ENCODE measurements at places on chromosomes 3 and 15.

GRCh38 chr3:11287404-11287803, 15.2 kb downstream of the ATG7 start:
- H3K36me3 ChIP-seq, result no peaks in the 10 kb centered on the region
- DNase-seq, result no peak
- H3K4me1 ChIP-seq, result no peaks in the 10 kb centered on the region
- H3K4me3 ChIP-seq, result no peak overlapping the region
- H3K27ac ChIP-seq, result no peak overlapping the region
- H3K27me3 ChIP-seq, result no peaks in the 10 kb centered on the region

DNA sequence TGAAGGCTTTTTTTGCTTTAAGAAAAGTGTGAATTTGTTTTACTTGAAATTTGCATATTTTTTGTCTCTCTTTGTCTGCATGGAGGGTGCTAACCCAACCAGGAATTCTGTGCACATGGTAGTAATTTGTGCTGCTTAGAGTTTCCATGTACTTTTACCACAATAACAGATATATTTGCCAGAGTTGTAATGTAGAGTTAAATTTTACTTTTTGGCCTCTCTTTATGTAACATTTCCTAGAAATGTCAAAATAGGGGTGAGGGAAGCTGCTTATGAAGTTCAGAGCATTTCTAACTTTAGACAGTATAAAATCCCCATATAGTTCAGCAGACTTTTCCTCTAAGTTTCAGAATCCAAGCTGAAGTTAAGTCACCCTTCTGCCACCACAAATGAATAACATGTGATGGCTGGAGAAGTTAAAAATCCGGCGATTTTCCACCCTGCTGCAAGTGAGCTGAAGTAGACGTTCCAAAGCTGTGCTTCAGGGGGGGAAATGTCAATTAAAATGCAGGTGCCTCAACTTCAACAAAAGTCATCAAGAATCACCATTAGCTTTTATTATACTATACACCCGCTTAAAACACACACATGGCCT, 385.7 kb upstream of the NR2F2 start:
- H3K27ac ChIP-seq, result no peak overlapping the region
- H3K36me3 ChIP-seq, result peaks cover under 1% of the 10 kb centered on the region
- H3K4me3 ChIP-seq, result no peak overlapping the region
- H3K4me1 ChIP-seq, result peaks cover 23% of the 10 kb centered on the region
- no peak for DNase-seq
- H3K27me3 ChIP-seq, result no peaks in the 10 kb centered on the region

DNA sequence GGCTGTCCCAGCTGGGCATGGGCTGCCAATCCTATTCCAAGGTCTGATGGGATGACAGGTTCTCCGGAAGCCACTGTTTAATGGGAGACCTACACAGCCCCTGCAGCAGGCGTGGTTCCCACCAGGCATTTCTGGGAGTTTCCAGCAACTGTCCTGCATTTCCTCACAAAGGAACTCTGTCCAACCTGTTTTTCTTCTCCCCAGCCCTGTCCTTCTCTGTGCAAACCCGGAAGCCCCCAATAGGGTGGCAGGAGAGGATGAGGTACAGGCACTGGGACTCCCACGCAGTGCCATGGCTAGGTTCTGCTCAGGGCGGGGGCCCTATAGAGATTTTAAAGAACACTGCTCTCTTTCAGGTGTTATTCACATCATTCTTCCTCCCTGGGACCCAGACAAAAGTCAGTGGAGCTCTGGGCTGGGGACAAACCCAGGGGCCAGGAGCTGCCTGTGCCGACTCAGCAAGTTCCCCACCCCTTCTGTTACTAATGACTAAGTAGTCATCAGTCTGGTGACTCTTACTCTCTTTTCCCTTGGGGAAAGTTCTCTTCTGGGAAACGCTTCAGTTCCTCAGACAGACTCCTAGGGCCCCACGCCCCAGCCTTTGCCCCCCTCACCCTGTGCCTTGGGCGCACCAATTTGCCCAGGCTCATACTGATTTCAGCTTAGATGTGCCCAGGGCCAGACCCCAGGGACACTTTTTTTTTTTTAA, 97.7 kb downstream of the CD47 start:
- H3K27ac ChIP-seq, result no peak overlapping the region
- H3K4me3 ChIP-seq, result no peak overlapping the region
- no peaks in the 10 kb centered on the region for H3K36me3 ChIP-seq
- no peak for DNase-seq
- no peaks in the 10 kb centered on the region for H3K4me1 ChIP-seq
- no peaks in the 10 kb centered on the region for H3K27me3 ChIP-seq

DNA sequence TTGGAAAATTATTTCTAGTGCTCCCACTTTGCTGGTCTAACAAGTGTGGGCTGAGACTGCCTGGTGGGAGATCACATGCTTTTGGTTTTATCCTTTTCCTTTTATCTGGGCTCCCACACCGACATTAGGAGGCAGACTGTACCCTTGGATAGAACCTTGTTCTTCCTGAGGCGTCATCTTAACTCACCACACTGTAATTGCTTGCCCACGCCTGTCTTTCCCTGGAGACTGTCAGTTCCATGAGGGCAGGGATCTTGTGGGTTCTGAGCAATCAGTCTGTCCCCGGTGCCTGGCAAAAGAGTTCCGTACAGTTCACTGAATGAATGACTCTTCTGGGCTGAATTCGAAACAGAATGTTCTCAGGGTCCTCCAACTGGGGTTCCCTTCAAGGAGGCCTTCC, 124.6 kb upstream of the ABHD17C start:
- DNase-seq, result no peak
- no peaks in the 10 kb centered on the region for H3K36me3 ChIP-seq
- no peak overlapping the region for H3K4me3 ChIP-seq

GRCh38 chr3:65672871-65673815, 365.6 kb downstream of the MAGI1 start:
- no peak overlapping the region for H3K4me3 ChIP-seq
- H3K4me1 ChIP-seq, result peaks cover 39% of the 10 kb centered on the region
- peak; percentile 83 for DNase-seq
- no peaks in the 10 kb centered on the region for H3K36me3 ChIP-seq
- no peak overlapping the region for H3K27ac ChIP-seq

DNA sequence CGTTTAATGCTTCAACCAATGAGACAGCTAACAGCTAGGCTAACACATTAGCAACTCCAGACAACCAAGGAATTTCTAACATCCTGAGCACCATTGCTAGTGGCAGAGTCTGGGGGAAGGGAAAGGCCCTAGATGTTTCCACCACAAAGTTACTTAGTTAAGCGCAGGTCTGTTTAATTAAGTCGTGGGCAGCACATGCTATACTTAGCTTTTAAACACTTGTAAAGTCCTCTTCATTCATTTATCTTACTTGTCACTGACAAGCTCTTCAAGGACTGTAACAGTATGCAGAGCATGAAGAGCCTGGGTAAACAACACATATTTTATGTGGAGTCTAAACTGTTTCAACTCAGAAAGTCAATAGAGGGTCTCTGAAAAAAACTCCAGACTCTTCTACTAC, 221.1 kb upstream of the WNT5A start:
- no peaks in the 10 kb centered on the region for H3K4me1 ChIP-seq
- no peaks in the 10 kb centered on the region for H3K36me3 ChIP-seq
- H3K4me3 ChIP-seq, result no peak overlapping the region

DNA sequence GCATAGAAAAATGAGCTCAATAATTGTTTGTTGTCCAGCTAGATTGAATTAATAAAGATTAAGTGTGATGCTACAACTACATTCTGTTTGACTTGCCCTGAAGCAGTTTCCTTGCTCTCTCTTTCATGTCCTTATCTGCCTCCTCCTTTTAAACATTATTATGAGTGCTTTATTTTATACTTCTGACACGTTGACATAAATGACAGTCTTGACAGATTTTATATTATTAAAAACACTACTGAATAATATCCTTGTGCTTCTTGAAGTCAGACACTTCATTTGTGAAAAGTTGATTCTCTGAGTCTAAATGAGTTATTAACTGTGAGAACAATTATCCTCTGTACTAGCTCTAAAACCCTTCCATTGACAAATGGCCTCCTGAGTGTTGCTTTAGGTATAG, 58.2 kb downstream of the PLCL2 start:
- no peak overlapping the region for H3K4me3 ChIP-seq
- no peak for DNase-seq
- H3K36me3 ChIP-seq, result no peaks in the 10 kb centered on the region
- no peaks in the 10 kb centered on the region for H3K27me3 ChIP-seq
- peaks cover 13% of the 10 kb centered on the region for H3K4me1 ChIP-seq

All from neural progenitor cell (in vitro differentiated cells).